H4 (cell line): ENCODE measurements at places on chromosomes 5 and 9.

DNA sequence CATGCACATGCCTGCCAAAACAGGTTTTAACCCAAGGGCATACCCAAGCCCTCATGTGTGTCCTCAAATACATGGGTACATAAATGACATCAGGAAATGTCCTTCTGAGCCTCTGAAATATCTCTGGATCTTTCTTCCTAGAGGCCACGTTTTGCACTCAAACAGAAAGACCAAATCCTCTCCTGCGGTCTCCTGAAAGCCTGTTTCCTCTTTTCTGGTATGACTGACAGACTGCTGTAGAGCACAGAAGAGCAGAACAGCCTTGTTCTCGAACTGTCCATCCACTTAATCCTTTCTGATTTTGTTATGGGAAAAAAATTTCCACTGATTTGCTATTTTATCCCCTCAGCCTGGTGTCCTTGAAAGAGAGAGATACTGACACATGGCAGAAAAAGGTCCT, 107.2 kb downstream of the ASTN2 start:
- no peak for DNase-seq

GRCh38 chr5:176388444-176389134, at the start of the genes HIGD2A and NOP16:
HIGD2A (plus strand) TSS chr5:176388751; CDS start chr5:176388820, 69 bp downstream.
NOP16 (minus strand) TSS chr5:176388598; CDS start chr5:176388539, 59 bp downstream.
- DNase-seq, result peak; percentile 100

DNA sequence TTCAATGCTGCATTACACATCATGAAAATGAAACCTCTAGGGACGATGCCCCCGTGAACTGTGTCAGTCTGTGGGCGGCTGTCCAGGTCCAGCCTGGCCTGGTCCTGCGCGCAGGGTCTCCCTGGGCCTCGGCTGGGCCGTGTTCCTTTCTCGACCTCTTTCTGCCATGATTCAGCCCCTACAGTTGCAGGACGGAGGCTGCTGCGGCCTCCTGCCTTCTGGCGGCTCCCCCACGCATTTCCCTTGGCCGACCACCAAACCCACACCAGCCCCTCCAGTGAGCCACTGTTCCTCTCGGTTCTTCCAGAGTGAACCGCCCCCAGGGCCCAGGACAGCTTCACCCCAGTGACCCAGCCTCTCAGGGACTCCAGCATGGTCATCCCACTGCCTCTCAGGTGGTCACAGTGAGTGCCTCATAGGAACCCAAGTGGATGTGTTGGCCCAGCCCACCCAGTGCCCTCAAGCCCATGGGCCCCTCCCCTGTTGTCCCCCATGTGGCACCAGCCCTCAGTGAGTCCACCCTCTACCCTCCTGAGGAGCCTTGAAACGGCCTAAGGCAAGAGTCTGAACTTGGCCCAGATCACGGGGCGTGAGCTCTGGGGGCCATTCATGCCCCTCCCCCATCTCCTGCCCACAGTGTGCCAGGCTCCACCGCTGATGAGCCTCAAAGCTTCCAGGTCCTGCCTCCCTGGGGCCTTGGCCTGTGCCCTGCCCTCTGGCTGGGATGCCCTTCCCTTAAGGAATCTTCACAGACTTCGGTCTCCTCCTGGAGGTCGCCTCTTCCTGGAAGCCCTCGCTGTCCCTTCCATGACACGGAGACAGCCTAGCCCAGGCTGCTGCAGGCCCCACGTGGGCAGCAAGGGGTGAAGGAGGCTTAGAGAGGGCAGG, 10.0 kb upstream of the CLIC3 start:
- no peak for DNase-seq

GRCh38 chr5:161471211-161471950, 75.1 kb downstream of the GABRB2 start:
- no peak for DNase-seq

GRCh38 chr5:103469288-103470040, 93.1 kb downstream of the NUDT12 start:
- DNase-seq, result no peak

DNA sequence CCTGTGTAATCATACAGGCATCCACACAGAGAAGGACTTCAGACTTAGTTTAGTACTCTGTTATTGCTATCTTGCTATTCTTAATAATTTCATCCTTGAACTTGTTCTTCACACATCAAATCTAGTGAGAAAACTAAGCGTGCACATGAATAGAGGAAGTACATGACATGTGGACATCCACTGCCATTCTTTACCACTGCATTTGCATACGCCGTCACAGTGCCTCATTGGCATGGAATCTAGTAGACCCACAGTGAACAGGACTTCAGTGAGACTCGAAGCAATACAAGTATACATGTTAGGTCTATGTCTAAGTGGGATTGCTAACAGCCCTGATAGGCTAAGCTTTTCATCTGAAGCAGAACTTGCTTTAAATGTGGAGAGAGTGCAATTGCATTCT, 592.1 kb downstream of the TLE4 start:
- no peak for DNase-seq

GRCh38 chr5:94945656-94946055, 327.2 kb downstream of the SLF1 start:
- no peak for DNase-seq

DNA sequence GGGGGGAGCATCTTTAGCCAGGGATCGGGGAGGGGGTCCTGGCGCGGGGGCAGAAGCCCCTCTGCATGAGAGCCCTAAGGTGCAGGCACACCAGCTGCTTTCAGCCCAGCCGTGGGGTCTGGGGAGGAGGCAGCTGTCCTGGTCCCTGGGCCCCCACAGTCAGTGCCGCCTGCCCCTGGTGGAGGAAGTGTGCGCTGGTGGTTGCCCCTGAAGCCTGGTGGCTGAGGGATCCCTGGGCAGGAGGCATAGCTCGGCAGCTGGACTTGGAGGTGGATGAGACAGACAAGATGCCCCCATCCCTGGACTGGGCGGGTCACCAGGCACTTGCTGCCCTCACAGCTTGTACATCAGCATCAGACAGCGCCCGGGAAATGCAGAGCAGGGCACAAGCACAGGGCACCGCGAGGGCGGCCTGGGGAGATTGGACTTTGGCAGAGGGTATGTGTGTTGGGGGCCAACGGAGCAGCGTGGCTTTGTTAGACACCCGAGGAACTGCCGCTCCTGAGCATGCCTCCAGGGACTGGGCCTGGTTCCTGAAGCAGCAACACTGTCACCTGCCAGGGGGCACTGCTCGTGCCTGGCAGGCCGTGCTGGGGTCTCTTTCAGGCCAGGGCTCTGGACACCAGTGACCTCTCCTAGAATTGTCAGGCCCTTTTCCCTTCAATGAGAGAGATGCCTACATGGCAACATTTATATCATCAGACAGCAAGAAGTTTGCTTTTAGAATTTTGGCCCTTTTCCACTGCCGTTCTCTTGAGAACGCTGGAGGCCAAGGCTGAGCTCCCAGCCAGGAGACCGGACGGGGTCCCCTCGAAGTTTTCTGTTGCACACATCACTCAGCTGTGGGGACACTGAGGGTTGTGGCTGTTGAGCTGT, 41.9 kb upstream of the CTSL start:
- DNase-seq, result no peak

- DNase-seq, result peak; percentile 84
Measured at GRCh38 chr5:8730194-8730593, 815.7 kb downstream of the SEMA5A start.

DNA sequence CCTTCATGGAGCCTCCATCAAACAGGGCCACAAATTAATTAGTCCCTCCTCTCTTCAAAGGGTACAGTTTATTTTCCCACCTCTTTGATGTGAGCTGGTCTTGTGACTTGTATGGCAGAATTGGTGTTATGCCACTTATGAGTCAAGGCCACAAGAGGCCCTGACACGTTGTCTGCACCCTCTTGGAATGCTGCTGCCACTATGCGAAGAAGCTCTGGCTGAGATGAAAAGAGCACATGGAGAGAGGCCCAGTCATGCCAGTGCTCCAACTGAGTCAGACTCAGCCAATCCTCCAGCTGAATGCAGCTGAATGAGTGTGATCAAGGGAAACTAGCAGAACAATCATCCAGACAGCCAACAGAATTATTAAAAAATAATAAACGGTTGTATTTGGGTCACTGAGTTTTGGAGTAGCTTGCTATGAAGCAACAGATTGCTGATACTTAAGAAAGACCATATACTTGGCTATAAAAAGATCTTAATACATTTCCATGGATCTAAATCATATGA, 128.3 kb downstream of the MARCHF11 start:
- no peak for DNase-seq

- DNase-seq, result no peak
Measured at GRCh38 chr9:80440724-80441123, 869.0 kb downstream of the TLE4 start.

DNA sequence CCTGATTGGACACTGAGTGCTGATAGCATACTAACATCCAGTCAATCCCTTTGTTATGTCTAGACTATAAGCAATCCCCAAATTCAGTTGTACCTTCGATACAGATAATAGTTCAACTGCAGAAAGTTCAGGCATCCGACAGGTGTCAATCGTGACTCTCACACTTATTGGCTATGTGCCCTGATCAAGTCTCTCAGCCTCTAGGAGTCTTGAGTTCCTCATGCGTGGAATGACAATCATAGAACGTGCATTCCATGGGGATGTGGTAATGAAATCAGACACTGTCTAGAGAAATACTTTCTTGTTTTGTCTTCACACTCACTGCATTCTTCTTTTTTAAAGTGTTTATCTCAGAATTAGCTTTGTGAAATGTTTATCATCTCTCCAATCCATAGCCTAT, 4.8 kb downstream of the ANKRD34B start:
- DNase-seq, result no peak

- DNase-seq, result no peak
Measured at GRCh38 chr5:34930870-34931269, 1.5 kb downstream of the DNAJC21 start.

DNA sequence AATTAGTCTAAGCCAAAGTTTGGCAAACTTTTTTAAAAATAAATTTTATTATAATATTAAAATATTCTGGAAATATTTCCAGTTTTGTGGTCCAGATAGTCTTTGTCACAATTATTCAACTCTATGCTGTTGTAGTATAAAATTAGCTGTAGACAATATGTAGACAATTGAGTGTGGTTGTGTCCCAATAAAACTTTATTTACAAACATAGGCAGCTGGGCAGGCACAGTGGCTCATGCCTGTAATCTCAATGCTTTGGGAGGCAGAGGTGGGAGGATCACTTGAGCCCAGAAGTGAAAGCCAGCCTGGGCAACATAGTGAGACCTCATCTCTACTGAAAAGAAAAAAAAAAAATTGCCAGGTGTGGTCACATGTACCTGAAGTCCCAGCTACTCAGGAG, 150.5 kb upstream of the EPB41L4A start:
- no peak for DNase-seq

GRCh38 chr5:132460846-132461568, 29.6 kb downstream of the IRF1 start:
- no peak for DNase-seq

- DNase-seq, result no peak
Measured at GRCh38 chr5:119174578-119175163, 103.8 kb downstream of the DMXL1 start.

DNA sequence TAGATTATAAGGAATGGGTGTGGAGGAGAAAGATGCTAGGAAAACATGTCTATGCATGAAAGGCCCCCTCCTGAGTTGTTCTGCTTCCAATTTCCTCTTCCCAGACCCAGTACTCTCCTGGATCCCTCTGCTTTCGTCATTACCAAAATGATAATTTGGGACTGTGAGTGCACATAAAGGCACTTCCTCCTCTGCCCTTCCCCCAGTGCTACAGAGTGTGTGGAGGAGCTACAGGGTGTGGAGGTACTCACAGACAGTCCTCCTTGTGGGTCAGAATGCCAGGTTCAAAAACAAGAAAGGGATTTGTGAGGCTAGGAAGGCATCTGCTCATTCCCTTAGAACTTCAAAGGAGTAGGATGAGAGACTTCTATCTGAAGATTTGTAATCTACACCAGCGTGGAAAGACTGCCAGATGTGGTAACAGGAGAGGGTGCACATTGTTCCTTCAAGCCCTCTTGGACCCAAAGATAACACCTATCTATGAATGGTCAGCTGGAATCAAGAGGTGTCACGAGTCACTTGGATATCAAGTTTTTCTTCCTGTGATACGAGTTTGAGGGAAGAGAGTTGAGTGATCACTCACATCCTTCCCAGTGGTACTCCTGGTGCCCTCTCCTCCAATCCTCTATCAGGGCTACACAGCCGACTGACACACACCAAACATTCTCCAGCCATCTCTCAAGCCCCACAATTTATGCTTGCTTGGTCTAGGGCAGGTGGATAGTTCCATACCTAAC, 201.1 kb downstream of the EPB41L4A start:
- no peak for DNase-seq

DNA sequence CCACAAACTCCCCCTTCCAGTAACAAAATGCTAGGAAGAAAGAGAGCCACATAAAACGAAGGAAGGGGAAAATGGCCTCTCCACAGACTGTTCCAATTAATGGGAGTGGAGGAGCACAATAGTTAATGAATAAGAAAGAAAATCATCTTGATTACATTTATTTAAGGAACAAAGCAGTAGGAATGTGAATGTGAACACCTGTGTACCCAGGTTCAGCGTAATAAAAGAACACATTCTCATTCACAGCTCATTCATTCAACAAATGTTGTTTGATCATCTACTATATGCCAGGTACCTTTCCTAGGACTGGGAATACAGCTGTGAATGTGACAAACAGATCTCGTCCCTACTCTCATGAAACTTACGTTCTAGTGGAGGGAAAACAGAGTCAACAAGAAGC, 35.7 kb downstream of the SIL1 start:
- DNase-seq, result no peak

DNA sequence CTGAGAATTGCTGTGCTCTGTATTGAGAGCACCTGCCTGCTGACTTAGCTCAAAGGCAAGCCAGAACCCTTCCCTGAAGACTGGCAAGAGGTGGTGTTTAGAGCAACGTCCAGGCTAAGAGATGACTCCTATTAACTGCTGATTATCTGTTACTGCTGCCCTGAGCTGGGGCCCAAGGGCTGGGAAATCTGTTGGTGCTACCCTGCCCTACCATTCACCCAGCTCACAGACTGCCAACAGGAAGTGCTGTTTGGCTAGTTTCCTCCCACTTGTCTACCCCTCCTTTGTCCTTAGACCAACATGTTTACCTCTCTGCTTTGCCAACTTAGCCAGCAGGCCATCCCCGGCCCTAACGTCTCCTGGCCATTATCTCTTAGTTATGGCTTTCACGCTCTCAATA, 6.9 kb downstream of the RAB24 start:
- no peak for DNase-seq

DNA sequence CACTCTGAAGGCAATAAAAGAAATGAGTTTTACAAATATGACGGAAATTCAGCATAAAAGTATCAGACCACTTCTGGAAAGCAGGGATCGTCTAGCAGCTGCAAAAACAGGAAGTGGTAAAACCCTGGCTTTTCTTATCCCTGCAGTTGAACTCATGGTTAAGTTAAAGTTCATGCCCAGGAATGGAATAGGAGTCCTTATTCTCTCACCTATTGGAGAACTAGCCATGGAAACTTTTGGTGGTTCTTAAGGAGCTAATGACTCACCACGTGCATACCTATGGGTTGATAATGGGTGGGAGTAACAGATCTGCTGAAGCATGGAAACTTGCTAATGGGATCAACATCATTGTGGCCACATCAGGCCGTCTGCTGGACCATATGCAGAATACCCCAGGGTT, 93.5 kb upstream of the RGMB start:
- DNase-seq, result no peak

DNA sequence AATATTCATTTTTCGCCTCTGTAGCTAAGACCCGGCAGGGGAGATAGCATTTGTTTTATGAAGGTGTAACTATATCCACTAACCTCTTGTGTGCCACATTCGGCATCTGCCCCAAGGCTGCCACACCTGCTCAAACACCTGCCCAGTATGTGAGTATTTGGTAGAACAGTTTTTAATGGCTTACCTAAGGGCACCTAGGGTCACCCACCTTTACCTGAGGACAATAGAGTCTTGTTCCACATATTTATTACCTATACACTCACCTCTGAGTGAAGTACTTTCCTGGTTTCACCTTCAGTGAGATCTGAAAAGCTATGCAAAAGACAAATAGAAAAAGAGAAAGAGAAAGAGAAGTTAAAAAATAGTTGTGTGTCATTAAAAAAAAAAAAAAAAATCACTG, 68.0 kb upstream of the PIP5K1B start:
- no peak for DNase-seq
